ENCODE measurements at places on chromosomes 7 and 10.
A peak's percentile ranks its signal among the peaks of the same experiment; 100 is the strongest.

DNA sequence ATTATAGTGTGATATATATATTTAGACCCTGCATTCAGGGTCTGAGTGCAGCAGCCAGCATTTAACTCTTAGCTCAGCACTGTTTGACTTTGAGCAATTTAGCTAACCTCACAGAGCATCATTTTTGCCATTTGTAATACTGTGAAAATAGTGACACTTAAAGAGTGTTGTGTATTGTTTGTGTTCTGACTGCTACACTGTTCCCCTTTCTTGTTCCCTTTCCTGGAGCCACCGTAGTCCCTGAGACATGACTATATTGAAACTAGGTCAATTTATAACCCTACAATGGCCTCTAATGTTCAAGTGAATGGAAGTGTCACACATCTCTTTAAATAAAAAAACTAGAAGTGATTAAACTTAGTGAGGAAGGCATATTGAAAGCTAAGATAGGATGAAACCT lies 20.3 kb upstream of the CD36 start:
- DNase-seq, result no peak

- no peak for DNase-seq
Measured at GRCh38 chr7:45974540-45975360, 53.7 kb upstream of the IGFBP3 start.

- no peak for DNase-seq
Measured at GRCh38 chr7:30428246-30429155, 50.1 kb downstream of the NOD1 start.

- no peak for DNase-seq
Measured at GRCh38 chr10:33772370-33773252, 438.1 kb upstream of the NRP1 start.

DNA sequence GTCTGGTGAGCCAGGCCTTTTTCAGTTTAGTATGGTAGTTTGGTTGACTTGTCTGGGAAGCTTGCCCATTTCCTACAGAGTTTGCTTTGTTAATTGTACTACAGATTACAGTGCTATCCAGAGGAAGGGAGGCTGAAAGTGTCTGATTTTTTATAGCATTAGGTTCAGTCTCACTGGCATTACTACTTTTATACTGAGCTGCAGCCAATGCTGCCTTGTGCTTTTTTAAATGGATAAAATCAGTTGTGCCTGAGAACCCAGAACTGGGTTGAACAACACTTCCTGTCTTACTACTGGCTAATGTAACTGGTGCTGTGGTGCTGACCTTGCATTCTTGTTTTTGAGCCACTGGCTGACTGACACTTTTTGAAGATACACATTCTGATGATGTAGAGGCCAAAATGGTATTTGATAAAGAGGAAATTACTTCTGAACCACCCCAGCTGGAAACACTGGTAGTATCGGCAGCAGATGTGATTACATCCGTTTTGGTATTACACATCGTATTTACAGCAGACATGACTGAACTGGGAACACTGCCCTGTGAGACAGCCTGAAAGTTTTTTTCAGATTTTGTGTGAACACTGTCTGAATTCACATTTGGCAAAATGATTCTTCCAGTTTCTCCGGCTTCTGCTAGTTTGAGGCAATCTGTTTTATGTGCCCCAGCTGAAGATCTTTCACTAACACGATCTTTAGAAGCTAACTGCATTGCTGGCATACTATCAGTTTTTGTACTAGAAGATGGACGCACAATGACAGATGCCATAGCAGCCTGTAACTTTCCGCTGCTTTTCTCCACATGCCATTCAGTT lies 74.1 kb downstream of the NRBF2 start:
- peak; percentile 78 for DNase-seq

DNA sequence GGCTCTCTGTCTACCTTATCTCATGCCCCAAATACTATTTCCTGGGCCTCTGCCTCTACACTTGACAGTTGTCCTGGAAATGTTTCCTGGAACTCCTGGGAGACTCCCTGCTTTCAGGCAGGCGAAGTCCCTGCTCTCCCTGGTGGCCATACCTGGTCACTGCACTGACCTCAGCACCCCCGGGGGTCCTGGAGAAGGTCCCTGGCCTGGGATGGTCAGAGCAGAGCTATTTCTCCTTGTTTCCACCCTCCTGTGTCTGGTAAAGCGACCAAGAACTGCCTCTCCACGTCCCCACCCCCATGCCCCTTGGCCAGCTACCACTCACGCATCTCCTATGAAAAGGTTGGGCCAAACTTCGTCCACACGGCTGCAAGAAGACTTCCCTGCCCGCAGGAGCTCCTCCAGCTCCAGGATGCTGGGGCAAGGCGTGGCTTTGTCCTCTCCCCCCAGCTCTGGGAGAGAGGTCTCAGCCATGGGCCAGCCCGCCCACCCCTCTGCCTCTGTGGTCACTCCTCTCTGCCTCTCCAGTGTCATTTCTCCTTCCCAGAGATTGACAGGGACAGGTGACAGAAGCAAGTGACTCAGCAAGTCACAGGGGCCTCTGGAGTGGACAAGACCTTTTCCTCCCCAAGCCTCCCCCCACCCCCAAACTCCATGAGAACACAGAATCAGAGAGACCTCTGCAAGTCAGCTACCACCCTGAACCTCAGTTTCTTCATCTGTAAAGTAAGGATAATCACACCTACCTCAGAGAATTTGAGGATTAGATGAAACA lies 2.6 kb upstream of the SAMD8 start:
- no peak for DNase-seq

GRCh38 chr7:66837007-66837406 lies 84.0 kb upstream of the TMEM248 start:
- no peak for DNase-seq

GRCh38 chr7:110733221-110733620 lies 357.7 kb upstream of the LRRN3 start:
- peak; percentile 8 for DNase-seq

DNA sequence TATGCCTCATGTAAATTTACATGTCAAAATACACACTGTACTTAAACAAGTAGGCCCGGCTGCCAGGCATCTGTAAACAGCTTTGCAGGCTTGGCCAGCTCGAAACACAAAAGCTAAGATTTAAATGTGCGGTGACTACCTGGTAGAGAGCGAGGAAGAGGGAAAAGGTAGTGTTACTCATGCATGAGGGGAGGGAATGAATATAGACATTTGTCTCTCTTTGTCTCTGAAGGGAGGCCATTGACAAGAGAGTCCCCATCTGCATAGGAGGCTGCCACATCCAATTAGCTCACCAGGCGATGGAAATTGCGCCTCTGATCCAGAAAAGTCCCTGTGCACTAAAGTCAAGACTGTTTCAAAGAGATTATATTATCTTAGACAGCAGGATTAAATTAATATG lies 535.8 kb downstream of the PTPRN2 start:
- DNase-seq, result no peak

DNA sequence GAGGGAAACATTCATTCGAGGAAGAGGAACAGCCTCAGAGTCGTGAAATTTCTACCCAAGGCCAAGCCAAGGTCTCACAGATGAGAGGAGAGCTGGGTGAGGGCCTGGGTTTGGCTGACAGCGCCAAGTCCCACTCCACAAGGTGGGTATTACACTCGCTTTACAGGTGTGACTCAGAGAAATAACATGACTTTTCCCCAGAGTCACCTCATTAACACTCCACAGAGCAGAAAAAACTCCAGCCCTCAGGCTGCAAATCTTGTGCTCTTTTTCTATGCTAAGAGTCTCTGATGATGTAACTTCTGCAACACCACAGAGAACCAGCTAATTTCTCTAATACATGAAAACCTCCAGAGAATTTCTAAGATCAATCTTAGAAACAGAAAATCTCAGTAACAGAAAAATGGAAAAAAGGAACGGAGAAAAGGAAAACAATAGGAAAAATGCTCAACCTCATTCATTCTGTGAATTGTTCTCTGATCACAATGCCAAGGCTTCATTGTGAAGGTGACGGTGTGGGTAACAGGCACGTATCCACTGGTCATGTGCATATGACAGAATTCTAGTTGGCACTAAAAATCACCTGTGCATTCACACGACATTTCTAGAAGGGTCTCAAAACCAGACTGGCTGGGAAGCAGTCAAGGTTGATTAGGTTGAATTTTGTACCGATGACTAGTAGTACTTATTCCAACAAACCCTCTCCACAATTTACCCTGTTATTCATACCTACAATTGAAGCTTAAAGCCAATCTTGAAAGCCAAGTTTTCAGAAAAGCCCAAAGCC lies 20.3 kb downstream of the YWHAG start:
- DNase-seq, result no peak

- no peak for DNase-seq
Measured at GRCh38 chr7:29314148-29314547, 119.6 kb downstream of the CHN2 start.

DNA sequence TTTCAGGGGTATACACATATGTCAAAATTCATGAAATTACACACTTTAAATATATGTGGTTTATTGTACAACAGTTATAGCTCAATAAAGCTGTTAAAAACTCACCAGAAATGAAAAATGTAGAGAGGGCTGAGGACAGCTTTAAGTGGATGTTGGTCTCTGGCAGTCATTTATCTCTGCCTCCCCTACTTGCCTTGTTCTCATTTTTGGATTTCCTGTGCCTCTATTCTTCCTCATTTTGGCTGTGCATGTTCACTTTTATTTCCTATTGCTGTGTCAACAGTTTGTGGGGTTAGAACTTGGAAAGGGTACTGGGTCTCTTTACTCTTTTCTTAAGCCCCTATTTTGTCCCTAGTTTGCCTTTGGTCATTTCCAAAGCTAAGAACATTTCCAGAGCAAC lies 18.6 kb upstream of the MEST start:
- DNase-seq, result no peak

- peak; percentile 60 for DNase-seq
Measured at GRCh38 chr10:103852856-103853255, 2.5 kb downstream of the SH3PXD2A start.

GRCh38 chr10:7230951-7231350 lies 179.9 kb downstream of the SFMBT2 start:
- DNase-seq, result no peak

DNA sequence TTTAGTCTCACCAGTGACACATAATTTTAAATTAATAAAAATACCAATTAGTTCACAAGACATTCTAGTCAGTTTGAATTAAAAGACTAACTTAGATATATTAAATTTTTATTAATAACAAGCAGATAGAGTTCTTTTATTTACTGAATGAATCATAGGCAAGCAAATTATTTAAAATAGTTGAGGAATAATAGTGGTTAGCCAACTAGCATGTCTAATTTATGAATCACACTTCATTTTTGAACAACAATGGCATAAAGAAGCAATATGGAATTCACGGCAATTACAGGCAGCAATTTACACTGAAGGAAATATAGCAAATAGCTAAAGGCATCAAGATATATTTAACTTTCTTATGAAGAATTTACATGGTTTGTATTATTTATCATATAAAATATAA lies 187.0 kb upstream of the SLC26A5 start:
- DNase-seq, result no peak

DNA sequence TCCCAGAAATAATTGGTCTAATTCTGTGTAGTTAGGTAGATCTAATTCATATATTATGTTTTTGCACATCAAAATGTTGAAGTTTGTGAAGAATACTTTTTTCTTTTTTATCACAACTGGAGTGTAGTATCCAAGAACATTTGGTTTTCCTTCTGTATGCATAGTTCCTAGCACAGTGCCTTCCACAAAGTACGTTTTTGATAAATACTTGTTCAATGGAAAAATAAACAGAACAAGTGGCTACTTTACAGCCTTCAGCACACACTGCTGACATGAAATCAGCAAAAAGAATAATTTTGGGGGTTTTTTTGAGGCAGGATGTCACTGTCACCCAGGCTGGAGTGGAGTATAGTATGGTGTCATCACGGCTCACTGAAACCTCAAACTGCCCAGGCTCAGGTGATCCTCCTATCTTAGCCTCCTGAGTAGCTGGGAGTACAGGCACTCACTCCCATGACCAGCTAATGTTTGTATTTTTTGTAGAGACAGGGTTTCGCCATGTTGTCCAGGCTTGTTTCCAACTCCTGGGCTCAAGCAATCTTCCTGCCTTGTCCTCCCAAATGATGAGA lies 27.9 kb downstream of the TARP start:
- no peak for DNase-seq

DNA sequence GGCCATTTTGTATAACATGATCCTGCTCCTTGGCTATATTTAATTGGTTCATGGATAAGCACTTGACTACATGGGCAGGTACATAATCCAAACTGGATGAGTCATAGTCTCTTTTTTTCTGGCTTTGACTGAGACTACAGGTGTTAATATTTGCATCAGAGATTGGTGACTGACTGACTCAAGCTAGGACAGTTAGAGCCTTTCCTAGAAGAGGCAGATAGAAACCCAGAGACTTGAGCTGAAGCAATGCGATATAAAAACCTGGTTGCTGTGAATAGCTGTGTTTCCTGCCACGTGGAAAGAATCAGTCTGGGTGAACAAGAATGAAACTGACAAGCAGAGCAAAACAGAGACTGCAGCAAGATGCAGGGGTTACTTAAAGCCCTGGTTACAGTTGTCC lies 81.0 kb downstream of the SAMD9 start:
- no peak for DNase-seq

- DNase-seq, result no peak
Measured at GRCh38 chr10:128990986-128991385, 476.1 kb upstream of the MGMT start.

- DNase-seq, result no peak
Measured at GRCh38 chr10:50439806-50440205, 183.9 kb downstream of the SGMS1 start.

GRCh38 chr7:69780379-69780778 lies 182.1 kb downstream of the AUTS2 start:
- no peak for DNase-seq

All from right lung (tissue), 10 donors.